ENCODE measurements at places on chromosomes 1 and 21. TPM values are rescaled to one million over a fixed set of nuclear protein-coding genes. Genes with fewer than 3 reads are reported as not detected.

- DNase-seq = no peak
Observed at GRCh38 chr1:62100442-62100841, 94.2 kb upstream of the L1TD1 start.

DNA sequence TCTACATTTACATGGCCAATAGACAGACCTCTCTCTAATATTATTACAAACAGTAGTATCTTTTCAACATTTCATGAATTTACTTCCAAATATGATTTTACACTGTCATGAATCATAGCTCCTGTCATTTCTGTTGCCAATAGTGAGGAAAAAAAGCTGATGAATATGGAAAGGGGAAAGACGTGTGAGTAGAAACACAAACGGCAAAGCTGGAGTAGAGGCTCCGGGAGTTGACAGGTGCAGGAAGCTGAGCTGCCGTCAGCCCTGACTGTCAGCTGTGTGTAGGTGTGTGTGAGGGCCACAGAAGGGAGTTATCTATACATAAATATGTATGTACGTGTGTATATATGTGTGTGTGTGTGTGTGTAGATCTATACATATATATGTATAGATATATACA lies 416.9 kb downstream of the ZP4 start:
- DNase-seq = no peak

- DNase-seq = no peak
Observed at GRCh38 chr1:218468711-218469110, 123.6 kb downstream of the TGFB2 start.

- no peak for DNase-seq
Observed at GRCh38 chr1:9362488-9362887, 69.8 kb downstream of the SPSB1 start.

GRCh38 chr21:38785483-38785882 lies 20.2 kb upstream of the ETS2 start:
- DNase-seq = no peak

A3GALT2 gene
- not detected for total RNA-seq

MPZ gene
- 1.7 TPM for total RNA-seq

All from right atrium auricular region (tissue), 2 donors.